ENCODE measurements at places on chromosomes 12 and 14.

- DNase-seq = no peak
Measured at GRCh38 chr12:54975272-54975671, 9.3 kb downstream of the TESPA1 start.

DNA sequence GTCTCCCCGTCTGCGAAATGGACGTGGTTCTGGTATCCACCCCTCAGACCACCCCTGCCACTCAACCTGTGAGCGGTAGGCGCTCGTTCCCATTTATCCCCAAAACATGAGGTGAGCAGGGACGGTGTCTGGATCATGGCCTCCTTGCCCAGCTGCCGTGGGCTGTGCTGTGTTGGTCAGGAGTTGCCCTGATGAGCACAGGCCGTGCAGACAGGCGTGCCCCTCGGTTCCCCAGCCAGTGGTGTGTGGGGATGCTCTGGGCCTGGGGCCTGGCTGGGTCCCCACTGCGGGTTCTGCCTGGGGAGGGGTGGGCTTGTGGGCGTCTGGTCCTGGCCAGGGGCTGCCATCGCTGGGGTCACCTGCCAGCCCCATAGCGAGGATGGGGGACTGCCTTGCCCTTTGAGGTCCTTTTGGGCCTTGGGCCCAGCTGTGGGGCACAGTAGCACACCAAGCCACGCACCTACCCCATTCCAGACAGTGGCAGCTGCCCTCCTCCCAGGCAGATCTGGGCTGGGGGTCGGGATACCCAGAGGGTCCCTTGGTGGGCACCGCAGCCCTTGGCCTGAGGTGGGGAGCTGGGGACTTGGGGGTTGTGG, 11.3 kb upstream of the PUS1 start:
- no peak for DNase-seq

- DNase-seq = no peak
Measured at GRCh38 chr14:81122326-81122725, 98.4 kb downstream of the GTF2A1 start.

- DNase-seq = no peak
Measured at GRCh38 chr12:109997393-109997792, 1.2 kb upstream of the GIT2 start.

GRCh38 chr12:108346727-108347710, 7.9 kb upstream of the CMKLR1 start:
- DNase-seq = no peak

DNA sequence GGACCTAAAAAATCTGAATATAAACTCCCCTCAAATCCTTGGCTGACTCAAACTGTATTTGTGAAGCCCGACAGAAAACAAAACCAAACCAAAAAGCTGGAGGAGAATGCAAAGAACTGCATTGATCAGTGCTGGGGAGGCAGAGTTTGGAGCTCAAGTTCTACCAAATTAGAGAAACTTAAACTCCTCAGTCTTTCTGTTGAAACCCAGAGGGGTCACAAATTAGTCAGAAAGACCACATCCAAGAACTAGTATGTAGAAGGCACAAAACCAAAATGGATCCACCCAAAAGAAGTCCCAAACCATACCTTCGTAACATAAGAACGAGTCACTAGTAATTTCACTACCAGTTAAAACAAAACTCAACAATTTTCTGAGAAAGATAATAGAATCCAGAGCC, 15.3 kb upstream of the PRKAB1 start:
- DNase-seq = no peak

GRCh38 chr12:68868043-68868790, 60.2 kb downstream of the MDM2 start:
- DNase-seq = no peak

GRCh38 chr12:45730084-45730347, 510 bp downstream of the ARID2 start:
- no peak for DNase-seq

- no peak for DNase-seq
Measured at GRCh38 chr14:79193689-79194477, 1017.4 kb downstream of the DIO2 start.

- DNase-seq = no peak
Measured at GRCh38 chr14:77883847-77884238, 83.9 kb downstream of the ADCK1 start.

DNA sequence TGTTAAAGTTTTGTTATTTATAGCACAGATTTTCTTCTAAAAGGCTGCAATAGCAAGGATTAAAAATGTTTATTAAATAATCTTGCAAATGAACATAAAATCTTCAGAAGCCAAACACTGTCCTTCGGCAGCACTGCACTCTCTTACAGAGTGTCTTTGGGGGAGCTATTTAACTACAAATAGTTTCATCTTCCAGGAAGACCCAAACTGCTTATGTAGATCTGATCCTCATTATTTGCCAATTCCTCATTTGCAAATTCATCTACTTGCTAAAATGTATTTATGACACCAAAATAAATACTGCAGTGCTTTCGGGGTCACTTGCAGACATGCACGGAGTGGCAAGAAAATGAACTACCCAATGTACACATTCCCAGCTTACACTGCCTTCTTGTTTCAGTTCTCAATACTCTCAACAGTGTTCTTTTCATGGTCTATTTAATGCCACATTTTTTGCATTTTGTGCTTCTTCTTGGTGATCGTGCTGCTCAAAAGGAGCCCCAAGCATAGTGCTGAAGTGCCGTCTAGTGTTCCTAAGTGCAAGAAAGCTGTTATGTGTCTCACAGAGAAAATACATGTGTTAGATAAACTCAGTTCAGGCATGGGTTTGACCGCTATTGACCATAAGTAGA, 128.1 kb downstream of the PRKD1 start:
- DNase-seq = no peak

DNA sequence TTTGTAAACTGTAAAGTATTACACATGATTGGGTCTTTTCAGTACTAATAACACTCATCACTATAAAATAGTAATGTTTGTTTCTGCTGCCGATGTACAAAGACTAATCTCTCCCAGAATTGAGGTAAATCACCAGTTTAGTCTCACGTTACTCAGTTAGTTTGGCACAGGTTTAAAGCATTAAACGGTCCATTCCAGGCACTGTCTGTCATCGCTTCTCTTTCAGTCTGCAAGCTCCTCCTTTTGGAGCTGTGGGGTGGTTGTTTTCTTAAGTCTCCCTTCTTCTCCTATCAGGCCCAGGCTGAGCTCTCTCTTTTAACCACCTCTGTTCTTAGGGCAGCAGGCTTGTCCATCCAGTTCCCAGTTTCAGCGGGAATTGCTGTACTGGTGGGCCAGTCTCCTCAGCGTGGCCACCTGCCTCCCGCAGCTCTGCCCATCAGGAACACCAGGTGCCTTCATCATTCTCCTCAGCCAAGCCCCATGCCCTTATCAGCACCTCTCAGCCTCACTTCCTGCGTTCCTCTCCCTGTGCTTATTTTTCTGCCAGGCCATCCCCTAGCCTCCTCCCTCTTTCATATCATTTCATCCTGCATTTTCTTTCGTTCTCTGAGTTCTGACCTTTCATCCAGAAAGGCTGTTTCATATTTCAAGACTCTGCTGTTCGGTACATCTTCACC, 149.0 kb downstream of the TGFB3 start:
- peak; percentile 55 for DNase-seq

DNA sequence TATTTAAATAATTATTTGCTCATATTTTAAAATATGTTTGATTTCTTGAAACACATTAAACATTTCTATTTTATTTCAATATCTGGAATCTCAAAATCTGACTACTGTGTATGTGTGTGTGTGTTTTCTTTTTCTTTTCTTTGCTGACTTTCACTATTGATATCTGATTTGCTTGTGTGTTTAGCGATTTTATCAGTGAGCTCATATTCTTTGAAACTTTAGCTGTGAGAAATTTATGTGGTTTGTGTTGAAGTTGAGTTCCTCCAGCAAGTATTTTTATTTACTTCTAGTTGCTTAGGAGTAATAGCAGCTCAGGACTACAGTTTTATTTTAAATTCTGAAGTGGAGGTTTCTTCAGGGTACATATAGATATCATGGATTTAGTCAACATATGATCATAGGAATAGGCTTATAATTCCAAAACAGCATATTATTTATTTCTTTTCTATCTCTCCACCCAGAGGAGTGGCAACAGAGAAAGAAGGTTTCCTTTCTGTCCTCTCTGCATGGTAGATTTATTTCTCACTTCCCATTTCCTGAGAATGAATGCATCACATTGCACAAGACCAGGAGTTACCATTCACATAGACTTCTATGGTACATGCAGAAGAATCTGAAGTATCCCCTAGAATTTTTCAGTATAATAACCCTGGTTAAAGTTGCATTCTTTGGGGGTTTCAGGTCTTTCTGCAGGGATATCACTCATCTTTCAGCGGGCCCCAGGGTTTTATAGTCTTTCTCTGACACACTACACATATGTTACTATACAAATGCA, 60.5 kb downstream of the PTPRQ start:
- peak; percentile 25 for DNase-seq

GRCh38 chr12:120537856-120538220, 3.7 kb downstream of the RNF10 start:
- no peak for DNase-seq

GRCh38 chr12:124347805-124348658, 53.1 kb downstream of the RFLNA start:
- DNase-seq = no peak

GRCh38 chr14:81172881-81173280, 47.9 kb downstream of the GTF2A1 start:
- DNase-seq = peak; percentile 61

- no peak for DNase-seq
Measured at GRCh38 chr12:21655591-21655990, 2.1 kb downstream of the LDHB start.

DNA sequence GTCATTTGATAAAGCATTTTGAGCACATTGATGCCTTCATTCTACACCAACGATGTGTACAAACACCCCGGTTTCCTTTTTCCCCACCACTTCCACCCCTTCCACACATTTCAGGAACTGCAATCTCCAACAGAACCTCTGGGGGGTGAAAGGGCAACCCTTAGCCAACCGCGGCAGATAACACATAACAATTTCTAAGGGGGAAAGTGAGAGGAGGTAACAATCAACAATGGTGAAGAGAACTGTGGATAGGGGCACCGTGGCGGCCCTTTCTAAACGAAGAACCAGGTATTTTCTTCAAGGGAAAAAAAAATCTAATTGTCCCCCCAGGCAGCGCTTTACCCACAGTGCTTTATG, 1.1 kb downstream of the KITLG start:
- no peak for DNase-seq

DNA sequence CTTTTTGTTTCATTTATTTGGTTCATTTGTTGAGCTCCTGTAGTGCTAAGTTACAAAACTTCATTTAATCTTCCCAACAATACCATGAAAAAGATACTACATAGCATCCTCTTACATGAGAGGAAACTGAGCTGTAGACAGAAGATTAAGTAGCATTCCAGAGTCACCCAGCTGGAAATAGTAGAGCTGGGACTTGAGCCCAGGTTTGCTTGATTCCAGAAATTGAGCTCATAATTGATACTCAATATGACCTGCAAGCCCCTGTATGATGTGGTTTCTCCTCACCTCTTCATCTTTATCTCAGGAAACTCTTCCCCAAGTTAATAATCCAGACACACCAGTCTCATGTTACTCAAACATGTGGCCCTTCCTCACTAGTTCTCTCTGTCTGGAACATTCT, 87.0 kb upstream of the DAAM1 start:
- DNase-seq = peak; percentile 57

DNA sequence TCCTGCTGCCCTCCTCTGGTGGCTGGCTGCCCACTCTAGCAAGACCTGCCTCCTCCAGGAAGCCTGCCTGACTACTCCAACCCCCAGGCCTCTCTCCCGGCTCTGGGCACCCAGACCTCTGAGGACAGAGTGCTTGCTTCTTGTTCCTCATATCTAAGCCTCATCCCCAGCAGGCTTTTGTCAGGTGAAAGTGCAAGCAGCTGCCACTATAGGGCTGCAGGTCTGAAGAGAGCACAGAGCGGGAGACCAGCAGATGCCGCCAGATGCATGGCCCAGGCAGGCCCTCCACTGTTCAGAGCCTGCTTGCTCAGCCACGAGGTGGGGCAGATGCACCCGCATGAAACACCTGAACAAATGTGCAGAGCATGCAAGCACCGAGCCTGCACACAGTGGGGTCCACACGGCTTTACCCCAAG, 73.0 kb downstream of the SERPINA3 start:
- no peak for DNase-seq

DNA sequence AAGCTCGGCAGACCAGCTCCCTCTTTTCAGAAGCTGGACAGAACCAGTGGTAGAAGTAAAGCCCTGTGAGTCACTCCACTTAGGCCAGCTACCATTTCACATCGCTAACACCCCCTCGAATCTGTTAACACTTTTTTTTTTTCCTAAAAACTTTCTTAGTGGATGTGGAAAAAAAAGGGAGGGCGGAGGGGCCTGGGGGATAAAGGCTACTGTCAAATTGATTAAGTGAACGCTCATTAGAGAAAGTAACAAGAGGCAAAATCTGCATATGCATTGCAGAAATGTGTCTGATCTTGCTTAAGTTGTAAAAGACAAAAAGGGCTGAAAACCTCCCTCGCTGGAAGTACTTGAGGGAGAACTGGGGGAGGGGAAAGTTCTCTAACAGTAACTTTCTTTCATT, 86.6 kb upstream of the OTX2 start:
- no peak for DNase-seq

- DNase-seq = peak; percentile 3
Measured at GRCh38 chr12:4356041-4356327, 23.5 kb downstream of the FGF23 start.
